ENCODE measurements at places on chromosomes 13 and 19.

- no peak for DNase-seq
Measured at GRCh38 chr13:60327511-60327910, 69.5 kb upstream of the TDRD3 start.

DNA sequence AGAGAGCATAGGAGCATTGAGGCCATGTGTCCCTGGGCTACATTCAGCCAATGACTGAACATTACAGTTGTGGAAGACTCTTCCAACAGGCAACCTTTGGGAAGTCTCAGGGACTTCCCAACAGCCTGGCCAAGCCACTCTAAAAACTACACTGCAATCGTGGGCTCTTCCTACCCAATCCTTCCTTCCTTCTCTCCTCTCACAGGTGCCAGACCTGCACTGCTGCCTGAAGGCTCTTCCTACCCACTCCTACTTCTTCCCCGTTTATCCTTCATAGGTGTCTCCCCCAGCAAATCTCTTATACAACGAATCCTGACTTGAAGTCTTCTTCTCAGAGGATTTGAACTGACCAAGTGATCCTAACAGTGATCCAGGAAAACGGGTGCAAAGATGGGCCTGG, 47.1 kb upstream of the MBNL2 start:
- DNase-seq: no peak

DNA sequence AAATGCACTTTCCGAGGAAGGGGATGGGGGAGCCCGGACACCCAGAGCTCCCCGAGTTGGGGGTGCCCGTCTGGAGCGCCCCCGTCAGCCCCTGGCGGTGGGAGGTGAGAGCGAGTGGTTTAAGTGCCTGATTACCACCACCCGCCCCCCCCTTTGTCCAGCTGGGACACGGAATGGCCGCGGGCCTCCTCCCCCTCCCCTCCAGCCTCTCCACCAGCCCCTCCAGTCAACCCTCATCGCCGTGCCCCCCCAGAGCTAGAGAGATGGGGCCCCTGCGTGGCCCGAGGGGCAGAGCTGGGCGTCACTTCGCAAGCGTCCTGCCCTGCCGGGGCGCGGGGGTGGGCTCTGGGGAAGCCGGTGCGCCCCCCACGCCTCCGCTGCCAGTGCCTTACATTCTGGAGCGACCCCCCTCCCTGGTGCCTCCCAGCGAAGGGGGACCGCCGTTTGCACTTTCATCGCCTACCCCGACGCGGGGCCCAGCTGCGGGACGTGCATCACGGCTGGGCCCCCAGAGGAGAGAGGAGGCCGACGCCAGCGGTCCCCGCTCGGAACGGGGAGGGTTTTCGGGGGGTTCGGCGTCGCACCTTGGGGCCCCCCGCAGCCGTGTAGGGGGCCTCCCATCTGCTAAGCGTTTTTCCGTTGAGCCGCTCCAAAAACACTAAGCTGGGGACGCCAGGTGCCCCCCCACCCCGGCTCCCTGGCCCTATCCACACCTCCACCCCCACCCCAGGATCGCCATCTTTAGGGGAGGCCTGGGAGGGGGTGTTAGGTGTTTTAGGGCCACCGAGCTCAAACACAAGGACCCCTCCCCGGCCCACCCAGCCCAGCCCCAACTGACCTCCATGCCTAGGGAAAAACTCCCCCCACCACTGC, 16.4 kb downstream of the SMIM24 start:
- no peak for DNase-seq

- no peak for DNase-seq
Measured at GRCh38 chr13:36414461-36414860, 17.8 kb upstream of the CCNA1 start.

GRCh38 chr19:703651-704446, 4.9 kb upstream of the PALM start:
- DNase-seq: no peak

- no peak for DNase-seq
Measured at GRCh38 chr19:15354566-15355296, 22.4 kb upstream of the BRD4 start.

DNA sequence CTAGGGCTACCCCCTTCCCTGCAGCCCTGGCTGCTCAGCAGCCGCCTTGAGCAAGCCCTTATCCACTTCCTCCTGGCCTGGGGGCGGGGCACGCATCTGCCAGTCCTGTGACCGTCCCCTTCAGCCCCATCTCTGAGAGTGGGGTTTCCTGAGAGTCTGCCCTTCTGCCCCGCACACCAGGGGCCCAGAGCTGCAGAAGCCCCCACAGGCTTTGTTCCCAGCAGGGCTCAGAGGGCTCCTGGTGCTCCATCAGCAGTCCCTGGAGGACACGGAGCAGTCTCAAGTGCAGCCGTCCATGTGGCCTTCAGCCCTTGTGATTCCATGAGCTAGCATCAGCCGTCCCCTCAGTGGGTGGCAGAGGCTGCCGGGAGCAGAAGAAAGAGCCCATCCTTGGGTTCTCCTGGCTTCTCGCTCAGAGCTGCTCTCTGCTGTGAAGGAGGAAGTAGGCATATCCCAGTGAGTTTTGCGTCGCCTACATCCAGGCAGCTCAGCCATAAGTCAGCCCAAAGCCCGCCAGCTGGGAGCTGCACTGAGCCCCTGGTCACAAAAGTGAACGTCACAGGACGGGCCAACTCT, 16.3 kb downstream of the MYO9B start:
- DNase-seq: no peak

DNA sequence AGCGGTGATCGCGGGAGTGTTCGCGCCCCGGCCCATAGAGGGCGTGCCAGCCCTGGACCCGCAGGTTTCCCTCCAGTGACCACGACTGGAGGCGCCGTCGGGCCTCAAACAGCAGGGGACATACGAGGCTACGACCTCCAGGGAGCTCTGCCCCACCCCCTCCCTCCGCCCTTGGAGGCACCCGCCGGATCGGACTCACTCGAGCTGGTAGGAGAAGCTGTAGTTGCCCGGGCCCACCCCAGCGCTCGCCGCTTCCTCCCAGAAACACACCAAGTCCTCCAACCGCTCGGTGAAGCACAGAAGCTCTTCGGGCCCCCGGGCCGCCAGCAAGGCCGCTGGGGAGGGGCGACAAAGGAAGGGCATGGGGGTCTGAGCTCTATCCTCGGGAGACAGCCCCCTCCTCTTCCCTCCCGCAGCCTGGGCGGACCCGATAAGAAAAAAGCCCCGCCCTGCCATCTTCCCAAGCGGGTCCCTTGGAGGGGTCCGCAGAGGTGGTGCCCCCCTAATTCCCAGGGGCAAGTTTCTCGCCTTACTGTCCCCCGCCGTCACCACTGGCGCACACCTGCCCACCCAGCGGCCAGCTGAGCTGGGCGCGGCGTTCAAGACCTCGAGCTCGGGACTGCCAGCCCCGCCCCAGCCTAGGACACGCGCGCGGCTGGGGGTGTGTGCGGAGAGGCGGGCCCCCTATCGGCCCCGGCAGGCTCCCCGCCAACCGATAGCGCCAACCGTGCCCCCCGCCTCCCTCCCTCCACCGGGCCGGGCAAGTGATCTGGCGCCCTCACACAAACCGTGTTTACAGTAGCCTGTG, 1.0 kb downstream of the EPOR start:
- DNase-seq: no peak

- no peak for DNase-seq
Measured at GRCh38 chr13:39881887-39882286, 226.4 kb downstream of the COG6 start.

GRCh38 chr13:113169277-113170272, 11.1 kb downstream of the PROZ start:
- DNase-seq: no peak

GRCh38 chr19:45376045-45376724, 5.8 kb upstream of the ERCC2 start:
- DNase-seq: peak; percentile 58
